ENCODE measurements at places on chromosomes 2 and 18.

GRCh38 chr2:29317801-29318485, 202.7 kb downstream of the CLIP4 start:
- no peak for DNase-seq

GRCh38 chr2:38264396-38265221, 112.5 kb downstream of the ATL2 start:
- DNase-seq: no peak

GRCh38 chr18:36012891-36013290, 40.4 kb downstream of the RMP24 start:
- DNase-seq: no peak

DNA sequence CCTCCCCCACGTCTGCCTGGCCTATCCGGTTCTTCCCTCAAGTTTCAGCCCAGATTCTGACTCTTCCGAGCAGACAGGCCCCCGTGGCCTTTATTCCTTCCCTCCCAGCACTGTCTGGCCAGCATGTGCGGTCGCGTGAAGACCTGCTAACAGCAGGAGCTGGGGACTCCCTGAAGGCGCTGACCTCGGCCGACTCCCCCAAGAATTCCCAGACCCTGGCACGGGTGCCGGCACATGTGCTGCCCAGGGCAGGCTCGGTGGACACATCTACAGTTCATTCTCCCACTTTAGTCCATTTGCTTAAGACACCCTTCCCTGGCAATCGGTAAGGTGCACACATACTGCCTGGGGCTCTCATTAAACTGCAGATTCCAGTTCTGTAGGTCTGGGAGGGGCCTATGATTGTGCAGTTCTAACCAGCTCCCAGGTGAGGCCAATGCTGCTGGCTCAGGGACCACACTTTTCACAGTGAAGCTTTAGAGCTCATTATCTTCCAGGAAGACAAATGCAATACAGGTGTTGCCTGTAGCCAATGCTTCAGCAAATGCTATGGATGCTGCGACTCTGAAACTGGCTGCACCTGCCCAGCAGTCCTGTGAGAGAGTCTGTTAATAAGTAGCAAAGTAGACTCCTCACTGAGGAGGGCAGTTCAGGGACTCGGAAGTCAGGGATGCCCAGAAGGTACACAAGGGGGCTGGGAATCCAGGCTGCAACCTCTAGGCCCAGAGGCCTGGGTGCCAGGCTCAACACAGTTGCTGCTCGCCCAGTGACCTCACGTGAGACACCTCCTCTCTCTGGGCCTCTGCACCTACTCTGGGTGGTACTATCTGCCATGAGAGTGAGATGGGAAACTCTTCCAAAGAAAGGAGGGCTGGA, 45.4 kb upstream of the TAF1B start:
- DNase-seq: no peak

GRCh38 chr18:24659827-24660720, 199.6 kb downstream of the HRH4 start:
- no peak for DNase-seq

DNA sequence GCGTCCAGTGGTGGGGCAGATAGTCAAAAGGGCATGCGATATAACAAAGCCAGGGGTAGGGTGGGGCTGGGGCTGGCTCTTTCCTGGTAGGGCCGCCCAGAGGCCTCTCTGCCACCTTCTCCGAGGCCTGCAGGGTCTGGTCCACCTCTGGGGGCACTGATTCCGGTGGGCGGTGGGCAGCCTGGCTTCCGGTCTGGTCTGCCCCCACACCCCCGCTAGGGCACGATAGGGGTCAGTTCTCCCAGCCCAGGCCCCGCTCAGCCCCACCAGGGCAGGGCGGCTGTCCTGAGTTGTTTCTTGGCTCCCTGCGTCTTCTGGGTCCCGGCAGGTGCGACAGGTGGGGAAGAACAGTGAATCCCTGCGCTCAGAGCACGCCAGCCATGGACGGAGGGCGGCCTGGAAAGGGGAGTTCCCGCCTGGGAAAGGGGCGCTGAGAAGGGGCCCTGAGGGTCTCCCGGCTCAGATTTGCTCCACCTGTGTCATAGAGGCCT, 707 bp upstream of the ERFE start:
- no peak for DNase-seq
